ENCODE measurements at places on chromosomes 3 and 15.

- DNase-seq, result no peak
Measured at GRCh38 chr3:107251819-107252218, 125.4 kb upstream of the CCDC54 start.

- DNase-seq, result no peak
Measured at GRCh38 chr15:96043591-96044171, 286.8 kb upstream of the NR2F2 start.

GRCh38 chr15:68326711-68327354 is 49.3 kb downstream of the FEM1B start:
- no peak for DNase-seq

DNA sequence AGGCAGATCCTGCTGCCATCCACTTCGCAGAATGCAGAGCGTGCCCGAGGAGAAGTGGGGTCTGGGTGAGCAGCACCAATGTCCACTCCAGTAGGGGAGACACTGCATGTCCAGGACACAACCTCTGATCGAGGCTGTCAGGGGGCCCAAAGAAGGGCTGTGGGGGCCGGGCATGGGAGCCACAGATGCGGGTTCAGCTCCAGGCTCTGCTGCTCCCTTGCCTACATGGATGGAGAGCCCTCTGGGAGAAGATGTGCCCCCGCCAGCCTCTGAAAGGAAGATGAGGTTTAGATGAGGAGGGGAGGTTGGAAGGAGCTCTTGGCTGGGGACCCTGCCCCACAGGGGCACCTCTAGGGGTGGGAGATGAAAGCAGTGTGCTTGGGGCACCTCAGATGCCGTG is 75.4 kb downstream of the KLF13 start:
- DNase-seq, result no peak

DNA sequence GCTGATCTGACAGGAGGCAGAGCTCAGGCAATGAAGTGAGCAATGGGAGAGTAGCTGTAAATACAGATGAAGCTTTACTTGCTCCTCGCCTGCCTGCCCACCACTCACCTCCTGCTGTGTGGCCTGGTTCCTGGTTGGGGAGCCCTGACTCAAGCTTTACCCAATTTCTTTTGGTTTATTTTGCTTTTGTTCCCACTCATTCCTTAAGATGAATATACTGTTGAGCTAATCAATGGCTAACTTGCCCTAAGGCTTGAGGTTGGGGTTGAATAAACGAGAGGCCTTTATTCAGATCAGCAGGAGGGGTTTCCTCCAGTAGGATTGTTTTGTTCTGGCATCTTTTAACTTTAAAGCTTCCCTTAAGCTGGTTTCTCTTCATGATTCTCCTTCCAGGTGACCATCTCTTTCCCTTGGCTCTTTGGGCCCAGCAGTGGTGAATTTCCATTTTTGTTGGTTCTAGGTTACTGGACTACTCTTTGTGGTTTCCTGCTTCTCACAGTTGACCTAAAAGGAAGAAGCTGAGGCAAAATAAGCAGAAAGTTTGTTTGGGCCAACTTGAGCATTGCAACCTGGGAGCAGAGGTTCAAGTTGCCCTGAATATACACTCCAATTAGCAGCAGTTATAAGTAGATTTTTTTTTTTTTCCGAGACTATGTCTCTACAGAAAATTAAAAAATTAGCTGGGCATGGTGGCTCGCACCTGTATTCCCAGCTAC is 44.4 kb downstream of the STARD9 start:
- no peak for DNase-seq

GRCh38 chr15:81349271-81349670 is 24.7 kb downstream of the TMC3 start:
- no peak for DNase-seq

DNA sequence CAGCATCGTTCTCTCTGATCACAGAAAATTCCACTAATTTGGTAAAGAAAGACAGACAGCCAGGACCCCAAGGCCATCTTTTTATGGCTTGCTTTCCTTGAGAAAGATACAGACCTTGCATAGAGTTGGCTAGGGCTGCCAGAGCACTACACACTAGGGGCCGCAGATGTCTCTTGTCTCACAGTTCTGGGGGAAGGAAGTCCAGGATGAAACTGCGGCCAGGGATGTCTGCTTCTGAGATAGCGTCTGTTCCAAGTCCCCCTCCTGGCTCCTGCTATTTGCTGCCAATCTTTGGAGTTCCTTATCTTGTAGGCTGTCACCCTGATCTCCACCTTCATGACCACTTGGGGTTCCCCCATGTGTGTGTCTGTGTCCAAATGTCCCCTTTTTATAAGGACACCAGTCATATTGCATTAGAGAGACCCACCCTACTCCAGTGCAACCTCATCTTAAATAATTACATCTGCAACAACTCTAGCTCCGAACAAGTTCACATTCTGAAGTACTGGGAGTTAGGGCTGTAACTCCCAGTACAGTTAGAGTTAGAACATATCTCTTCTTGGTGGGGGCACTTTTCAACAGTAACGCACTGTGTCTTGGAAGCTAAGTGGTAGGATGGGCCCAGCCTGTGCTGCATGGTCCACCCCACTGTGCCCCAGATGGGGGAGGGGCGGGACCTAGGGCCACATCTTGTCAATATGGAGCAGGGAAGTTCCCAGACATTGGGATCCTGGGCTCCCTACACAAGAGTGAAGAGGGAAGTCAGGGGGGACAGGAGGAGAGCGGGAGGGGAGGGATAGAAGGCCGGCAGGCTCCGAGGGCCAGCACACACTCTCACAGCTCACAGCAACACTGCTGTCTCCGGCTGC is 42.2 kb downstream of the KLF15 start:
- no peak for DNase-seq

DNA sequence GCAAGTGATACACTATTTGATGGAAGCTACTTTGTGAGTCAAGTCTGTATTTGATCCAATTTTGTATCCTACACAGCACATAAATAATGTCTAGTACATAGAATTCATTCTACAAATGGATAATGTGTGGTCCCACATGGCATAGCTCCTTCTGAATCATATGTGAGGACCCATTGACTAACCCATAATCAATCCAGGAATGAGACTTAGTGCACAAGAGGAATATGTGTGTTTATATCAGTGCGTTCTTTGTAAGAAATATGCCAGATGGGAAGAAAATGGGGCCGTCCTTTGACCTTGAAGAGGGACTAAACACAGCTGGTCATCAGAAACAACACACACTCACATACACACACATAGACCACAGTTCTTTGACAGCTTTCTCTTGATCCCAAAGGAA is 282.7 kb upstream of the SEMA6D start:
- DNase-seq, result no peak

- DNase-seq, result no peak
Measured at GRCh38 chr3:17928502-17929145, 186.2 kb upstream of the TBC1D5 start.

DNA sequence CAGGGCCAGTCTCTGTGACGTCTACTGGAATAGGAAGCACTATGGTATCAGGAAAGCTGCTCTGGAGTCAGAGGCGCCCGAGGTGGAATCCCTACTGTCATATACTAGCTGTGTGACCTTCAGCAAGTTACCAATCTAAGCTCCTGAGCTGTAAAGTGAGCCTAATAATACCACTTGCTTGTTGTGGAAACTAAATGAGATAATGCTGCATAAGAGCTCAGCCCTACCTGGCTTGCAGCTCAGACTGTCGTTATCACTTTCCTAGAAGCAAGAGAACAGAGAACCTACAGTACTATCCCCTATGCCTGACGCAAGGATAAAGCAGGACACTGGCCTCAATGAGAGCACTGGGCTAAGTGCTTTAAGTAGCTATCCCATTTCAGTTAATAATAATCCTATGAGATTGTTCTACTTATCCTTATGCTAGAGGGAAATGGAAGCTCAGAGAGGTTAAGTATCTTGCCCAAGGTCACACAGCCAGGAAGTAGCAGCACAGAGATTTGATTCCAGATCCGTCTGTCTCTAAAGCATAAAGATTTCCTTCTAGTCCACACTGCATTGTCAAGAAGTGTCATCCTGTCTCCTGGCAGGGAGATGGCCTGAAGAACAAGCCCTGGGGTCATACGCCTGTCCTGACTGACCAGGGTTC is 195.2 kb downstream of the TLE3 start:
- no peak for DNase-seq

DNA sequence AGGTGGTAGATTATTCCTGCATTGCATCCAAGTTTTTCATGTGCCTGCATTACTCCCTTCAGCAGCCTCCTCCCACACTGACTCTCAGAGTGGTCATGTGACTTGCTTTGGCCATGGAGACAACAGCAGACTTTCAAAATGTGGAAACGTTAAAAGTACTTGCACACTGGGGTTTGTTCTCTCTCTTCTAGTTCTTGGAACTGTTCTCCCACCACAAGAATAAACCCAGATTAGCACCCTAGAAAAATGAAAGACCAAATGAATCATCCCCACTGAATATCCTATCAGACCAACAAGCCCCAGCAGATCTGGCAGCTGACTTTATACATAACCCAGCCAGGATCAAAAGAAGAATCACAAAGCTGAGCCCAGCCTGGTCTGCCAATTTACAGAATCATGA is 398.5 kb downstream of the VPS13C start:
- no peak for DNase-seq

DNA sequence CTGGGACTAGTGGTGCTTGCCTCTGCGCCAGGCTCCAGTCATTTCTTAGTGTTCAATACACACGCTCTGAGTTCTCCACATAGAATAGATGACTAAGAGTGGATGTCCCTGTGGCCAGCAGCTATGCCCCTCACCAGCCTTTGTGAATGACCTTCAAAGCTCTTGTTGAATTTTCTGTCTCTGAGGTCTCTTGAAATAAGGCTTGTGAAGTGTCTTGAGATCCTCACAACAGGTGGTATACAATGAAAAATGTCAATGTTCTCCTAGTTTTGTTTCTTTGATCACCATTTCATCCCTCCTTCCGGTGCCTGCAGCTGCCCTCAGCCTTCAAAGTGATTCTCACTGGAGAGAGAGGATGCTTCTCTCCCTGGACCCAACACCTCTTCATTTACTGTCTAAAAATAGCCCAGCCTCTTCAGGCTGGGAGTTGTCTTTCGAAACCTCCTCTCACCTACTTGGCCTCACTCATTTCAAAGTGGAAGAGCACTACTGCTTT is 5.4 kb downstream of the MAPKBP1 start:
- no peak for DNase-seq

DNA sequence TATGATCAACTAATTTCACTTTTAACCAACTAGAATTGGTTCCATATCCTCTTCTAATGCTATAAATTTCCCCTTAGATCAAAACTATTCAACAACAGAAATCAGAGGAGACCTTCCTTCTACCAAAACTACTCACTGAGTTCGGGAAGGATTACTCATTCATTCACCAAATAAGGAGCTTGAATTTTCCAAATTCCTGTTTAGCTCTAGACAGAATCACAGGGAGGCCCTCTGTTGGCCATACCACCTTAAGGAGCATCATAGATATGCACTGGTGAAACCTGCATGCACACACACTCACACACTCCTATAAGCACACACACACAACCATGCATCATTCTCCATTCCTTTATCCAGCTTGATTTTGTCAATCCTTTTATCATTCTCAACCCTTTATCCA is 49.0 kb downstream of the SUCLG2 start:
- DNase-seq, result no peak

DNA sequence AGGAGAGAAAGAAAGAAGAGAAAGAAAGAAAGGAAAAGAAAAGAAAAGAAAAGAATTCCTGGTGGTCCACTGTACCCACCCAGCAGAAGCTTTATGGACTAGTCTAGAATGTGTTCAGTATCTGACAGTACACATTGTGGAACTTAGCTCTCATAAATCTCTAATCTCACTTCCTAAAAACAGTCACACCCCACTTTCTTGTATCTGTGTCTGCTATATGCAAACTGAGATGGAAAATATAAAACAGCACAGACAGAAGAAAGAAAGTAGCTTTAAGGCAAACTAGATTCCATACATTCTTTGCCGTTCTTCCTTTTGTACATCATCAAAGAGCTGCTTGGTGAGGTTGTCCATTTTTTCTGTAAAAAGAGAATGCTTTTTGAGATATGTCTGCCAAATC is 41.1 kb upstream of the GNB5 start:
- no peak for DNase-seq

GRCh38 chr3:128613083-128613829 is 37.4 kb downstream of the RPN1 start:
- no peak for DNase-seq

GRCh38 chr15:68384451-68385239 is 47.3 kb downstream of the ITGA11 start:
- DNase-seq, result no peak

DNA sequence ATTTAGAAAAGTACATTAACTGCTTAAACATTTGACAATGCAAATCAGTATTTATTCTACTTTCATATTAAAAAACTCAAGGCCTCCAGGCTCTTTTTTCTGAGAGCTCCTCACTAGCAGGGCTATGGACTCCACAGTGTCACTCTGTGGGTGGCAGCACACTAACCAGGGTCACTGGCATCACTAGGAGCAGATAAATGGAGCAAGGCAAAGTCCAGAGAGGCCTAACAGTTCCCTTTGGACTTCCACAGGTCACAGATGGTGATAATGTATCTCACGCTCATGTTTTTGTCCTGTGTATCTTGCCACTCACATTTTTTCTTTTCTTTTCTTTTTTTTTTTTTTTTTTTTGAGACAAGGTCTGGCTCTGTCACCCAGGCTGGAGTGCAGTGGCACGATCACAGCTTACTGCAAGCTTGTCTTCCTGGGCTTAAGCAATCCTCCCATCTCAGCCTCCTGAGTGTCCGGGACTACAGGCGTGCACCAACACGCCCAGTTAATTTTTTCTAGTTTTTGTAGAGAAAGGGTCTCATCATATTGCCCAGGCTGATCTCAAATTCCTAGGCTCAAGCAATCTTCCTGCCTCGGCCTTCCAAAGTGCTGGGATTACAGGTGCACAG is 7.8 kb downstream of the SPG21 start:
- DNase-seq, result no peak

DNA sequence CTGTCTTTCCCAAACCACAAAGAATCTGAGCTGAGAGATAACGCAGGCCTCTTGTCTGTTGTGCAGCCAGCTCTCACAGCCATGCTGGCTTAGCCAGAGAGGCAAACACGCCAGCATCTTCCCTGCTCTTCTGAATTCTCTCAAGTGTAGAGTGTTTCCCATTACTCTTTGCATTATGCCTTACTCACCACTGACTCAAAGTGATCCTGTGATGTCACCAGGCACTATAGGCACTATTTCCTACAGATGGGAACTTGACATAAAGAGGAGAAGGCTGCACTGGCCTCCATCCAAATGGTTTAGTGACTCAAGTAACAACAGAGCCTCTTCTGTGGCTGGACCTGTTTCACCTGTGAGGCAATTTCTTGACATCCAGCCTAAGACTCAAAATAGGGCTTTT is 44.4 kb downstream of the PDZRN3 start:
- no peak for DNase-seq

GRCh38 chr3:23779841-23780240 is 25.9 kb upstream of the UBE2E1 start:
- no peak for DNase-seq

- DNase-seq, result no peak
Measured at GRCh38 chr15:62417439-62417838, 252.4 kb upstream of the C2CD4B start.

DNA sequence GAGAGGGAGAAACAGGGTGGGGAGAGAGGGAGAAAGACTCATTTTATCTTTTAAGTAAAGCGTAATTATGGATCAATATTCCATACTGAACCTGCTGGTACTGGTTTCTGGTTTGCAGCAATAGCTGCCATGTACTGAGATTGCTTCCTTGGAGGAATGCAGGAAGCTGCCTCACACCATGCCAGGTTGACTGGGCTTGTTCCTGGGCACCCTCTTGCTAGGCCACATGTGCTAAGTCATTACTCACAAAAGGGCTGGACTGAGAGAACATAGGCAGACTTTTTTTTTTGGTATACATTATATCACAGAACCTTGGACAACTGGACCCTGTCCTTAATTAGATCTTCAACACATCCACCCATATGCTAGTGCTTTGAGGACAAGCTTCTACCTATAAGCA is 193.4 kb downstream of the ZNF621 start:
- no peak for DNase-seq
